ENCODE measurements at places on chromosomes 11 and 22.

DNA sequence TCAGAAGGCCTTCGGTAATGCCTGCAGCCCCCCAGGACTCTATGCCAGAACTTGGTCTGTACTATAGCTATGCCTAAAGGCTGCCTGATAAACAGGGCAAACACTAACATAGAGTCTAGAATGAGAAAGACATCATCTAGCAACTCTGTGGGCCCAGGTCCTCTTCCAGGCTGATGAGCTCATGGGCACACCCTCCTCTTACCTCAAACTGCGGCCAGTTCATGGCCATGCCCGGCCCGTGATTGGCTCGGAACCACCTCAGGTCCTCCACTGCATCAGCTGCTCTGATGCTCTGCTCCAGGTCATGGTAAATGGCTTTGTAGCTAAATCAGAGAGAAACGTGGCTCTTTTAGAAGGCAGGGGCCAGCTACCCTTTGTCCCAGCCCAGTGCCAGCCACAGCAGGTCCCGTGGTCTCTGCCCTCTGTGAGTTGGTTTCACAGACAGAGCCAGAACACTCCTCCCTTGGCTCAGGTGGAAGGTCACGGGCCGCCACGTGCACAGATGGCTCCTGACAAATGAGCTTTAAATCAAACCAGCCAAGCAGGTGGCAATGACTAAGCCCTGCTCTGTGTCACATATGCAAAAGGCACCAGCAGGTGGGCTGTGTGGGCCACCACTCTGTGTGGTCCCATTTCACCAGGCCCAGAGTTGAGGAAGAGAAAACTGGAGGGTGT is 25.0 kb upstream of the ARFGAP3 start:
- no peak for DNase-seq

DNA sequence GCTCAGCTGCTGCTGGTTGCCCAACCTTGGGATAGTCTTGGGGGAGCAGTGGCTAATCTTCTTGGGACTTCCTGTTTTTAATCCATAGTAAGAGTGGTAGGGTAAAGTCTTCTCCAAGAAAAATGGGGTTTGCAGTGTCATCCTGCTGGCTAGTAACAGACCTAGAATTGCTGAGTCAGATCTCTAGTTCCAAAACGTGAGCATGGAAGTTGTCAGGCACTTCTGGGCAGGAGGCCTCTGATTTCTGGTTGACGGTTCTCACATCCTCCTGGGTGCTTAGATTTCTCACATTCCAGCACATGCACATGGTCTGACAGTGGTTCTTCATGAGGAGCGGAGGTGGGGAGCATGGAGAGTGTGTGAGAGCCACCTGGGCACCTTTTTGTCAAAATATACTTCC is 410.0 kb downstream of the OPCML start:
- DNase-seq, result no peak

DNA sequence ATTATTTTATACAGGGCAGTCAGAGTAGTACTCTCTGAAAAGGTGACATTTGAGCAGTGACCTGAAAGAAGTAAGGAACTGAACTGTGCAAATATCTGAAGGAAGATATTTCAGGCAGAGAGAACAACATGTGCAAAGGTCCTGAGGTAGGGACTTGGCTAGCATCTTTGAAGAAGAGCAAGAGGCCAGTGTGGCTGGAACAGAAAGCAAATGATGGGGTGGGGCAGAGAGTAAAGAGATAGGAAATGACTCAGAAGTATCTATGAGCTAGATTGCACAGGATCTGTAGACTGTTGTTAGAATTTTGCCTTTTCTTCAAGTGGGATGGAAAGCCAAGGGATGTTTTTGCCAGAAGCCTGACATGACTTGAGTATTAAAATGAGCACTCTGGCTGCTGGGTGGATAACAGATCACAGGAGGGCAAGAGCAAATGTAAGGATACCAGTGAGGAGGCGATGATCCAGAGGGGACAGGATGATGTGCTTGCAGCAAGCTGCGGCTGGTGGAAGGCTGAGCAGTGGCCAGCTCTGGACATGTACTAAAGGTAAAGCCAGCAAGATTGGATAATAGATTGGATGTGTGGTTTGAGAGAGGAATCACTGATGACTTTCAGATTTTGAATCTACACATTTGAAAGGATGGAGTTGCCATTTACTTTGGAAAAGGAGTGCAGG is 33.2 kb upstream of the TTC12 start:
- no peak for DNase-seq

- DNase-seq, result no peak
Measured at GRCh38 chr11:80239217-80239616, 798.4 kb upstream of the TENM4 start.

DNA sequence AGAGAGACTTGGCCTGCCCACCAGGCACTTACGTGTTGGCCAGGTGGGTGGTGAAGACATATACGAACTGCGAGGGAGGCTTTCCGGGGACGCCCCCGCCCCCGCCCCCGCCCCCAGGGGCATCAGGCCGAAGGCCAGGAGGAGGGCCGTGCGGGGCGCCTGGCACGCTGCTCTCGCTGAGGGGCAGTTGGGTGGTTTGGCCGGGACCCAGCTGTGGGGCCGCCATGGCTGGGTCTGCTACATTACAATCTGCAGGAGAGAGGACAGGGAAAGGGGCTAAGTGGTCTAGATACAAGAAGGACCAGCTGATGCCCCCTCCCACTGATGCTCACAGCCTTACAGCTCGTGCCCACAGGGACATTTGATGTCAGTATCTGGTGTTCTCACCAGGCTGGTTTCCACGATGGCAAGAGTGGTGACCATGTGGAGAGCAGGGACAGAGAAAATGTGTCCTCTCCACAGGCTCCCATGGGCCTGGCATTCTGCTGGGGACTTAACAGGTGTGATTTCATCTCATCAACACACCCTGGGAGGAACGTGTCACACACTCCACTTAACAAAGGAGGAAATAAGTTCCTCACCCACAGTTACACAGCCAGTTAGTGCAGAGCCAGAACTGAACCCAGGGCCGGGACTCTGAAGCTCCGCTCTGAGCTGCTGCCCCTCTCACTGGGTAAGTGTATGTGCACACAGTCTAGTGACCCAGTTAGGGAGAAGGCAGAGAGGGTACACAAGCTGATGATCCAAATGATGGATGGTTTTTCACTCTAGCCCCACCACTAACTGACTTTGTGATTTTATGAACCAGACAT is 19.7 kb downstream of the CXCR5 start:
- DNase-seq, result no peak

DNA sequence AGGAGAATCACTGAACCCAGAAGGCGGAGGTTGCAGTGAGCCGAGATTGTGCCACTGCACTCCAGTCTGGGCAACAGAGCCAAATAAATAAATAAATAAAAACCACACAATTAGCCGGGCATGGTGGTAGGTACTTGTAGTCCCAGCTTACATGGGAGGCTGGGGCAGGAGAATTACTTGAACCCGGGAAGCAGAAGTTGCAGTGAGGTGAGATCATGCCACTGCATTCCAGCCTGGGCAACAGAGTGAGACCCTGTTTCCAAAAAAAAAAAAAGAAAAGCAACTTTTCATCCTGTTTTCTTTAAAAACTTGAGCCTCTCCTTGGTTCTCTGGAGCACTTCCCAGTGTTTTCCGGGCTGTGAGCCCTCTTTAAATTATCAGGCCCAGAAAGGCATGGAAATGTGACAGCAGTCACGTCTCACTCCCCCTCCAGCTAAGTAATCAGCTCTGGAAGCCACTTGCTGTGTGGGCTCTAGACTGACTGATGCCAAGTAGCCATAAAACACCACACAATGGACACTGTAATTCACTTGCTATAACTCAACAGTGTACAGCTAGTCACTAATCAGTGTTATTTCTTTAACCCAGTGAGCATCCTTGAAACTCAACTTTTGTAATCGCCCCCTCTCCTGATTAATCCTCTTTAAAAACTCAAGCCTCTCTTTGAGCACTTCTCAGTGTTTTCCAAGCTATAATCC is 13.0 kb upstream of the MCHR1 start:
- no peak for DNase-seq

DNA sequence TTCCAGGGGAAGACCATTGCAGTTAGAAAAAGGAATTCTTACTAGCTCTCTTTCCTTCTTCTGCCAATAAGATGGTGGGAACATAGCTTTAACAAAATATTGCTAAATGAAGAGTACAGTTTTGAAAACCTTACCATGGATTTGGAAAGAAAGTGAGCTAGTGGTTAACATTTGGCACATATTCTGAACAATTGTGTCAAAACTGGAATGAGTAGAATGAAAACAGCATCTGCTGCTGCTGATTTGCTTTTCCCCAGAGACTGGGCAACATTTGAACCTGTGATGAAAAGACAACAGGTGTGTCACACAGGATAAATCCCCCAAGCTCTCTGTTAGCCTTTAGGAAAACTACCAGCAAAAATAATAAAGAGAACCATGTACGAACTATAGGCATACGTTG is 761.4 kb downstream of the KCNA4 start:
- no peak for DNase-seq

DNA sequence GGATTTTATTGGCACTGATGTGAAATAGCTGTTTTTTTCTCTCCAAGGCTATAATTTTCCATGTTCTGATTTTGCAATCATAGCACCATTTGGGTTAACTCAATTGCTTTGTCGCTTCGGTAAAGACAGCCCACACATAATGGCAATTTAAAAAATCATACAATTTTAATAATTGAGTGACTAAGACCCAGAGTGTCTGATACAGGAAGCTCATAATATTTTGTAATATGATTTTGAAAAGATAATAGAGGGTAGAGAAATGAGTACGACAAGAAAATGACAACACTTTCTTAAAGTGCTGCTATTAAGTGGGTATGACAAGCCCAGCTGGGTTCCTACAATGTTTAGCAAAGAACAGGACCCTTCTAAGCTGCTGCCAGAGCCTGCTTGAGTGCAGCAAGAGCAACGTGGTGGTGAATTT is 439.1 kb downstream of the METTL15 start:
- DNase-seq, result no peak

DNA sequence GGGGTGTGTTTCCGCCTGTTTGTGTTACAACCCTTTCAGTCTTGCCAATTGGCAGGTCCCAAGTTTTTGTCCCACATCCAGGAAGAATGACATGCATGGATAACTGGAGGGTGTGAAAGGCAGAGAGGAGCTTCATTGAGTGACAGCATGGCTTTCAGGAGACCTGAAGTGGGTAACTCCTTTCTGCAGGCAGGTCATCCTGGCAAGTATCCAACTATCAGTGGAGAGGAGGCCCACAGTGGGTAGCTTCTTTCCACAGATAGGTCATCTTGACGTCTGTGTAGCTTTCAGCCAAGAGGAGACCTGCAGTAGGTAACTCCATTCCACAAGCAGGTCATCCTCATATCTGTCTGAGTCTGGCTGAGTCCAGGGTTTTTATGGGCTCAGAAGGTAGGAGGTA is 1268.8 kb upstream of the CNTN5 start:
- no peak for DNase-seq
